ENCODE measurements at places on chromosomes 2 and 18.

- DNase-seq: peak; percentile 13
These were observed 79.8 kb upstream of the CCDC141 start for GRCh38 chr2:179129574-179130238.

- DNase-seq: peak; percentile 87
These were observed 118.9 kb downstream of the PXDN start for GRCh38 chr2:1625281-1626001.

GRCh38 chr18:75677696-75678455, 250.4 kb upstream of the SMIM21 start:
- no peak for DNase-seq

- DNase-seq: no peak
These were observed 60.3 kb downstream of the RFTN2 start for GRCh38 chr2:197615016-197615652.

GRCh38 chr2:179393481-179393880, 128.8 kb upstream of the SESTD1 start:
- DNase-seq: peak; percentile 46

DNA sequence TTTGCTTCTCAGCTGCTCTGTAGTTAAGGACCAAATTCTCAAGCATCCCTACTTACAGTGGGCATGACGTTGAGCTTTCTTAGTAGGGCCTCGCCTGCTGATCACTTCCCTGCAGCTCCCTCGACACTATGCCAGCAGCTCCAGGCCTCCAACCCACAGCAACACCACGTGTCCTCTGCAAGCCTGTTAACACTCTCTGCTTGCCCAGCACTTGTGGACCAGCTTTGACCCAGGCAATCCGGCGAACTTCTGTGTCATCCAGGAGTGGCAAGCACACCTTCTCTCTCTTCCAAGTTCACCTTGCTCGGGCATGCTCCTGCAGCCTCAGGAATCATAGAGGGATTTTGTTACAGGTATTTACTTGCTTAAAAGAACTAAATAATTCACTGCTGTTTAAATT, 138.6 kb upstream of the FHL2 start:
- no peak for DNase-seq

DNA sequence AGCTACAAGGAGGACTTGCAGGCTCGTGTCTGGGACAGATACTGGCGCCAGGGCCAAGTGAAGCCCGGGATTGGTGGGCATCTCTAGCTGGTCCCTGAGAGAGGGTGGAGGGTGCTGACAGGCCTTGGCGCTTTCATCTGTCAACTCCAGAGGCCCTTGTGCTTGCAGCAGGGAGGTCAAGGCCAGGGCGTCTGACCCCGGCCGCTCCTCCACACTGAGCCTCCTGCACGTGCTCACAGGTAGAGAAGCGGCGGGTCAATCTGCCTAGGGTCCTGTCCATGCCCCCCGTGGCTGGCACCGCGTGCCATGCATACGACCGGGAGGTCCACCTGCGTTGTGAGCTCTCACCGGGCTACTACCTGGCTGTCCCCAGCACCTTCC, 9.5 kb downstream of the CAPN10 start:
- DNase-seq: no peak

- DNase-seq: peak; percentile 36
These were observed 174.8 kb downstream of the EN1 start for GRCh38 chr2:118672571-118673158.

DNA sequence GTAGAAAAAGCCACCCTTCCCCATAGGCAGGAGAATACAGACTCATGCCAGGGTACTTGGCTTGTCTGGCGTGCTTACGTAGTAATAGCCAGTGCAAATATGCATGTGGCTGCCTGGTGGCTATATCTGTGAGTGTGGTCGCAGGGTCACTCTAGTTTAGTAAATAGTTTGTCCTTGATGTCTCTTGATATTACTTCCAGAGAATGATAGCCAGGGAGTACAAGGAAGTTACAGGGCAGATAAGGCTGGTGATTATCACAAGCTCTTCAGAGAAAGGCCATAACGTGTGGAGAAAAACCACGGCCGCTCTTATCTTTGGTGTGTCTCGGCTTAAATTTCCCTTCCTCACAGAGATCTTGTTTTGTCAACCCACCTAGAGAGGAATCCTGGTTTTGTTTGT, 54.3 kb upstream of the SLC39A10 start:
- DNase-seq: no peak

DNA sequence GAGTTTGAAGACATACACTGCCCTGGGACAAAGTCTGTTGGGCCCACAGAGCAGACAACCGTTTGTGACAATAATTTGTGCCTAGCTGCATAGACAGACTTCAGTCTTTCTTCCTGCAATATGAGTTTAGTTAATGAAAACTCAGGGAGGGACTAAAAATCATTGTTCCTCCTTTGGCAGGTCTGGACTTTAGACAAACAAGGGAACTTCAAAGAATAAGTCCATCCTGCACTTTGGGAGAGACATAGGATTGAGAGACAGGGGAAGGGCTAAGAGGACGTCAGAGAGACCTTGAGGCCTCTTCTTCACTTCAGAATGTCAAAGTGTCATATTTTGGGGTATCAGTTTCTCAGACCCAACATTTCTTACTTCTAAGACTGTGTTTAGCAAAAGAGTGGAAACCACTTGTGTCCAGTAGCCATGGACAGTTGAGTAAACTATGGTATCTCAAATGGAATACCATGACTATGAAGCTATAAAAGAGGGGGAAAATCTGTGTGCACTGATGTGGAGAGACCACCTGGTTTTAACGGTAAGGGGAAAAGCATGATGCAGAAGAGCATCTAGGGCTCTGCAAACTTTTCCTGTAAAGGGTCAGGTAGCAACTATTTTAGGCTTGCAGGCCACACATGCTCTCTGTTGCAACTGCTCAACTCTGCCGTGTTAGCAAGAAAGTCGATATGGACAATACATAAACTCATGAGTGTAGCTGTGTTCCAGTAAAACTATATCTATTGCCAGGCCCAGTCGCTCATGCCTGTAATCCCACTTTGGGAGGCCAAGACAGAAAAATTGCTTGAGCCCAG, 217.8 kb upstream of the SH3BP4 start:
- DNase-seq: no peak

GRCh38 chr2:231184319-231184718, 14.1 kb upstream of the ARMC9 start:
- no peak for DNase-seq

GRCh38 chr2:129191530-129191929, 787.9 kb upstream of the RAB6C start:
- no peak for DNase-seq

GRCh38 chr18:75129717-75130477, 79.0 kb downstream of the PTGR3 start:
- DNase-seq: no peak

GRCh38 chr2:136025057-136025973, 39.9 kb upstream of the DARS1 start:
- DNase-seq: peak; percentile 66

- no peak for DNase-seq
These were observed 96.6 kb upstream of the TWSG1 start for GRCh38 chr18:9237981-9238380.

DNA sequence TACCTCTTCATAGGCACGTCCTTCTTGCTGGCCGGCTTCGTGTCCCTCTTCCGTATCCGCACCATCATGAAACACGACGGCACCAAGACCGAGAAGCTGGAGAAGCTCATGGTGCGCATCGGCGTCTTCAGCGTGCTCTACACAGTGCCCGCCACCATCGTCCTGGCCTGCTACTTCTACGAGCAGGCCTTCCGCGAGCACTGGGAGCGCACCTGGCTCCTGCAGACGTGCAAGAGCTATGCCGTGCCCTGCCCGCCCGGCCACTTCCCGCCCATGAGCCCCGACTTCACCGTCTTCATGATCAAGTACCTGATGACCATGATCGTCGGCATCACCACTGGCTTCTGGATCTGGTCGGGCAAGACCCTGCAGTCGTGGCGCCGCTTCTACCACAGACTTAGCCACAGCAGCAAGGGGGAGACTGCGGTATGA, 2.3 kb downstream of the FZD7 start:
- DNase-seq: no peak

- peak; percentile 83 for DNase-seq
These were observed 56.3 kb downstream of the GLI2 start for GRCh38 chr2:120791962-120792297.

DNA sequence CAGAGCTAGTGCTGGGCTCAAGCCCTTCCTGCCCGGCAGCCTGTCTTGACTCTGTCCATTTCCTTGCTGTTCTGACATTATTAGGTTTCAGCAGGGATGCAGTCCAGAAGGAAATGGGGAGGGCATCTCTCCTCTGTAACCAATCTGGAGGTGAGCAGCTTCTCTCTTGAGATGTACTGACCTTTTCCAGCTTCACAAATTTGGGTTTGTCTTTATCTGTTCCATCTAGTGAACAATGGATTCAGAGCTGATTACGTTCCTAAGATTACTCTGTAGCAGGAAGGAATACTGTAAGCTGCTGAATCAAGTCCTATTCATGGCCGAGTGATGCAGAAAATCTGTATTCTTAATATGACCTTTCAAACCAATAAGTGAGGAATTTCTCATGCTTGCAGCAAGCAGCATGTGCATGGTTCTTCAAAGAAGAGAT, 11.0 kb downstream of the PLA2R1 start:
- DNase-seq: no peak

- DNase-seq: peak; percentile 100
These were observed 51.8 kb upstream of the RAB27B start for GRCh38 chr18:54776282-54776977.

GRCh38 chr2:236686561-236686960, 116.9 kb downstream of the ACKR3 start:
- DNase-seq: no peak

GRCh38 chr18:43031169-43031568, 84.3 kb downstream of the RIT2 start:
- peak; percentile 47 for DNase-seq

DNA sequence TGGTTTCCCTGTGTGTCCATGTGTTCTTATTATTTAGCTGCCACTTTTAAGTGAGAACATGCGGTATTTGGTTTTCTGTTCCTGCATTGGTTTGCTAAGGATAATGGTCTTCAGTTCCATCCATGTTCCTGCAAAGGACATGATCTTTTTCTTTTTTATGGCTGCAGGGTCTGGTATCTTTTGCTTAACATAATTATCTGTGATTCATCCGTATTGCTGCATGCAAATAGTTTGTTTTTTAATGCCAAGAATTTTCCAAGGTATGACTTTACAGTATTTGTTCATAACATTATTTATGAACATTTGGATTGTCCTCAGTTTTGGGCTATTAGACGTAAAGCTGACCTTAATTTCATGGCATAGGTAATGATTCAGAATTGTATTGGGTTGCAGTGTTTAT, 17.8 kb downstream of the GIGYF2 start:
- no peak for DNase-seq

DNA sequence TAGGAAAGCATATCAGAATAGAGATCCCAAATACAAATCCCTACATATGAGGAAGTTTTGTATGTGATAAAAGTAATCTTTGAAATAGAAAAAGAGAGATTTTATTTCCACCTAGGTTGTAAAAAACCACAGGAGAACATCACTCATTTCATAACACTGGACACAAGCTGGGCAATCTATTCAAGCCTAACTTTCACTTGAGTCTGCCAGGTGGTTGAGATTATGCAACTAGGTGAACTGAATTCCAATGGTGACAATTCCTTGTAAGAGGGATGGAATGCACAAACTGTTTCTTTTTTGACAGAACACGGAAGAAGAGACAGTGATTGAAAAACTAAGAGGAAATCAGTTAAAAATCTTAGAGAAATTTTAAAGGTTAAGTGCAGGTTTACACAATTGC, 619.6 kb upstream of the TMEFF2 start:
- no peak for DNase-seq

GRCh38 chr2:223019987-223020717, 31.8 kb upstream of the KCNE4 start:
- DNase-seq: no peak

DNA sequence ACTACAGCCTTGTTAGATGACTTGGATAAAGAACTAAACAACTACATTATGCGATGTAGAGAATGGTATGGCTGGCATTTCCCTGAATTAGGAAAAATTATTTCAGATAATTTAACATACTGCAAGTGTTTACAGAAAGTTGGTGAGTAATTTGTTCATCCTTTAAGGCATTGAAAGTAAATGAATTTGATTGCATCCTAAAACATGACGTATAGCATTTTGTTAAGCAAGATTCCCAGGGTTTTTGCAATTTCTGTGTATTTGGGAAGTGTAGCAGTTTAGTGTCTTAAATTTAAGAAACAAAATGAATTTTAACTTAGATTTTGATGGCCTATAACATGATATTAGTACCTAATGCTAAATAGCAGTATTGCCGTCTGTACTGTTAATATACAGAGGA, 24.8 kb downstream of the NOP58 start:
- no peak for DNase-seq

DNA sequence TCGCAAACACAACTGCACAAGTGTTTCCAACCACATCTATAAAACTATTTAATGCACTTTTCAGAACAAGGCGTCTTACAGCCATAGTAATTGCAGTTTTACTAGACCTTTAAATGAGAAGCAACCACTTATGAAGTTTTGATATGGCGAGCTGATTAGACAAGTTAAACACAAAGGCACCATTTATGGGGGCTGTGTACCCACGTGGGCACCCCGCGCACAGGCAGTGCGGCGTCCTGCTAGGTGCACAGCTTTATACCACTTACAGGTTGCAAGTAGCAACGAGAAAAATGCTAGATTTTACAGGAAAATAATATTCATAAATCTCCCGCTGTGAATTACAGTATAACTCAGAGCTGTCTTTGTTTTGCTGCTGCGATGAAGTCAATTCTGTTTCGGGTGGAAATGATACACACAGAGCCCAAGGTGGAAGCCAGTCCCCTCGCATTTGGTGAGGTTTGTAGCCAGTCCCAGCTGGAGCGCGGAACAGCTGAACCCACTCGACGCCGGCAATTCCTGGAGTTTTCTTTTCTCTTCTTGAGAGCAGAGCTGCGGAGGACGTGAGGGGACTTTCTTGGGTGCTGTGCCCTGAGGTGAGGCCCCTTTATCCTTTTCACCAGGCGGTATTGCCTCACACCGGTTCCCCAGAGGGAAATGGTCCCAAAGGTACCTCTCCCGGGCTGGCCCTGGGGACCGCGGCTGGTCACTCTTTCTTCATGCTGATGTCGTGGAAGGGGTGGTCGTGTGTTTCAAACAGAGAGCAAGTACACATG, 76.7 kb downstream of the PTGR3 start:
- DNase-seq: no peak

DNA sequence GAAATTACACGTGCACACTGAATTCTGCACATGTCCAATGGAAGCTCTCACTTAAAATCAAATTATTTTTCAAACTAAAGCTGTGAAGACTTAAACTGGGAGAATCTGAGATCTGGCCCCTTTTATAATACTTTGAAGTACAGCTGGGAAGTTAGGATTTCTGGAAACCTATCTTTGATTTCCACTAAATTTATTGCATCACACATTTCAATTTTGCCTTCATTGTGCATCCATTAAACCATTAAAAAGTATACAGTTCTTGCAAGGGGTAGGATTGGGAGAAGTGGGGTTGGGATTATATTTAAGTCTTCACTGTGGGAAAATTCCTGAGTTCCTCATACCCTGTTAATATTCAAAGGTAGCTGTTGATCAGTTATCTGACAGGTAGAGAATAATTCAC, 1229.6 kb upstream of the ZEB2 start:
- DNase-seq: no peak

- DNase-seq: no peak
These were observed 416.6 kb downstream of the TMX3 start for GRCh38 chr18:68298330-68298729.
